Temporal lobe (tissue), 4 donors: ENCODE measurements at places on chromosomes 3 and 15. TPM values are rescaled to one million over a fixed set of nuclear protein-coding genes. Genes with fewer than 3 reads are reported as not detected.

The FBXL22 gene
- 0.74 TPM for total RNA-seq

The NEK11 gene
- 18.4 TPM for total RNA-seq

The TRPM7 gene
- total RNA-seq = 37.9 TPM

The PLSCR2 gene
- not detected for total RNA-seq

The GABRB3 gene
- total RNA-seq = 102 TPM

The GOLGA8M gene
- 0.25 TPM for total RNA-seq

The SCAANT1 gene
- total RNA-seq = not detected

The CMTM8 gene
- total RNA-seq = 0.49 TPM

The TICRR gene
- 1.2 TPM for total RNA-seq

The IMPG2 gene
- total RNA-seq = 1.7 TPM

The PRSS50 gene
- 0.25 TPM for total RNA-seq

The PGBD4 gene
- 3.2 TPM for total RNA-seq

The ZNF385D gene
- 15.7 TPM for total RNA-seq

The CPA3 gene
- not detected for total RNA-seq

The SEMA7A gene
- 25.8 TPM for total RNA-seq

The ETV5 gene
- 28.8 TPM for total RNA-seq

The MUC13 gene
- not detected for total RNA-seq

The ECE2 gene
- total RNA-seq = 2.7 TPM

The CRYBG3 gene
- 4.9 TPM for total RNA-seq

The NMNAT3 gene
- 7.4 TPM for total RNA-seq
